Activated CD8-positive, alpha-beta T cell treated with anti-CD3 and anti-CD28 coated beads, Interleukin-2, amount 10 ng/mL, durations not matched to agents 7 days and 5 days (primary cell): ENCODE measurements at places on chromosomes 2 and 18.

DNA sequence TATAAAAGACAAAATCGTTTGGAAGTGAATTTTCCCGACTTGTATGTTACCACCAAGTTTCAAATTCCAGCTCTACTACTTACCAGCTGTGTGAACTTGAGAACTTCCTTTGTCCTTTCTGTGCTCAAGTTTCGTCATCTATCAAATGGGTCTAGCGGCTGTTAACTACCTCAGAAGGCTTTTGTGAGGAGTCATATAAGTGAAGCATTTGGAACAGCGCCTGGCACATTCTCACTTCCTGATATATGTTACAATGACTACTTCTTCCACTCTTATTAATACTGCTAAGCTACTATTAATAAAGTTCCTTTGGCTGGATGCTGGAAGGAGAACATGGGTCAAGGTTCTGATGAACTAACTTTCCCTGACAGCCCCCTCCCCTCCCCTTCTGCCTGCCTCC is 104.5 kb downstream of the MEIS1 start:
- no peak for DNase-seq
- no peak overlapping the region for H3K27ac ChIP-seq
- peaks cover 3% of the 10 kb centered on the region for H3K27me3 ChIP-seq
- no peaks in the 10 kb centered on the region for H3K36me3 ChIP-seq
- no peak overlapping the region for H3K4me3 ChIP-seq
- H3K4me1 ChIP-seq = no peaks in the 10 kb centered on the region

GRCh38 chr2:46878886-46879285 is 36.7 kb downstream of the MCFD2 start:
- no peak overlapping the region for H3K4me3 ChIP-seq
- no peak overlapping the region for H3K27ac ChIP-seq
- no peaks in the 10 kb centered on the region for H3K4me1 ChIP-seq

- no peak overlapping the region for H3K27ac ChIP-seq
- H3K36me3 ChIP-seq = no peaks in the 10 kb centered on the region
- H3K27me3 ChIP-seq = no peaks in the 10 kb centered on the region
- no peaks in the 10 kb centered on the region for H3K4me1 ChIP-seq
- DNase-seq = no peak
These were observed 587.7 kb downstream of the CPS1 start for GRCh38 chr2:211144078-211144477.

GRCh38 chr2:85838181-85838580 is 50.6 kb downstream of the ST3GAL5 start:
- peaks cover 3% of the 10 kb centered on the region for H3K27me3 ChIP-seq
- peaks cover 24% of the 10 kb centered on the region for H3K4me1 ChIP-seq
- H3K36me3 ChIP-seq = peaks cover 47% of the 10 kb centered on the region
- peak overlapping the region; percentile 56 for H3K27ac ChIP-seq
- DNase-seq = peak; percentile 17

DNA sequence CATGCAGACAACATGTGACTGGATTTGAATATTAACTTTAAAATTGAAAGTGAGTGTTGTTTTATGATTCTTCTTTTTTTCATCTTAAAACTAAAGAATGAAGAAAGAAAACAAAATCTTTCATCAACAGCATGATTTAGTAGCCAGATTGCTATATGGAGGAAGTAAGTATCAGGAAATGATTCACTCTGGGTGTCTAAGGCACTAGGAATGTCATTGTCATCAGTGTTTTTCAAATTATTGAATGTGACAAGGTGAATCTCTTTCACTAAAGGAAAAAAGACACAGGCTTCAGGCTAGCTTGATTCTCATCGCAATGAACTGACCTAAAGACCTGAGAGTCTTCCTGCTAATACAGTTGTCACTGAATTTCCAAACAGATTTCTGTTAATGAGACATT is 430.1 kb downstream of the FBXO15 start:
- DNase-seq = no peak
- H3K27me3 ChIP-seq = no peaks in the 10 kb centered on the region
- no peaks in the 10 kb centered on the region for H3K36me3 ChIP-seq
- no peaks in the 10 kb centered on the region for H3K4me1 ChIP-seq
- H3K27ac ChIP-seq = no peak overlapping the region
- H3K4me3 ChIP-seq = no peak overlapping the region
